Right renal cortex interstitium (tissue), 3 donors: ENCODE measurements at places on chromosomes 11 and 22. TPM values are rescaled to one million over a fixed set of nuclear protein-coding genes. Genes with fewer than 3 reads are reported as not detected.
A peak's percentile ranks its signal among the peaks of the same experiment; 100 is the strongest.

The ADAMTS15 gene
- polyA plus RNA-seq, result 51.3 TPM

The MYO7A gene
- 3.1 TPM for polyA plus RNA-seq

The RGL4 gene
- 2.1 TPM for polyA plus RNA-seq

The TREH gene
- polyA plus RNA-seq, result 1.8 TPM

The CHRM4 gene
- polyA plus RNA-seq, result 0.14 TPM

The C1QTNF5 gene
- polyA plus RNA-seq, result 22.5 TPM

The MRGPRX3 gene
- polyA plus RNA-seq, result not detected

The IL17REL gene
- polyA plus RNA-seq, result 0.03 TPM

The RBMXL2 gene
- 0.11 TPM for polyA plus RNA-seq

The CDC42EP1 gene
- 32.3 TPM for polyA plus RNA-seq

The CARD18 gene
- not detected for polyA plus RNA-seq

The POU2AF3 gene
- 9.1 TPM for polyA plus RNA-seq

The CCDC15 gene
- 4.4 TPM for polyA plus RNA-seq

The OR9G1 gene
- not detected for polyA plus RNA-seq

DNA sequence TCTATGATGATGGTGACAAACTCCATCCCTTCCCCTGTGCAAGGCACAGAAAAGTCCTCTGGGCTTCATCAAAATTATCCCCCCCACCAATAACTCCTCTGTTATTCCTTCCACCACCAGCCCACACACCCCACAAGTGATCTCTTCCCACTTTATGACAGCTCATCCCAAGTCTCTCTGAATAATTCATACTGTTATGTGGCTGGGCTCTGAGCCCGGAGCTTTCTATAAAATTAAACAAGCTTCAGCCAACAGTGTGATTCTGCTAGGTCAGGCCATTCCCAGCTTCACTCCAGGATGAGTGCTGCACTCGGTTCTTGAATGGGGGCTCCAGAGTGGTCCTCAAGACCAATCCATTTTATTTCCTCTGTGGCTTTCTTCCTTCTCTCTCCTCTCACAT lies 83.0 kb downstream of the INSC start:
- no peak for DNase-seq

DNA sequence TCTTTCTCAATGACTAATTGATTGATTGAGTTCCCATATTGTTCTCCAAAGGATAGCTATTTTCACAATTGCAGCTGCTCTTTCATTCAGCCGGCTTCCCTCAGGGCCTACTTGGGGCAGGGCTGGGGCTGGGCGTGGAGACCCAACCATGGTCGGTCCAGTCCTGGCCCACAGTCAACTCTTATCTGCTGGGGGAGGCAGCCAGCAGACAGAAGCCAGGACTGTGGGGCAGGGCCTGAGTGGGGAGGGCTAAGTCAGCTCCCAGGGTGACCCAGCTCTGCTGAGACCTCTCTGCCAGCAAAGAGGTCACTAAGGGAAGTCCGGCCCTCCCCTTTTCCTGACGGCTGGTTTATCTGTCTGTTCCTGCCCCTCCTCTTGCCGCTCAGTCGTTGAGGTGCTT lies 735.2 kb downstream of the TBC1D22A start:
- DNase-seq, result no peak

GRCh38 chr11:114848027-114848426 lies 169.7 kb downstream of the NXPE2 start:
- no peak for DNase-seq

DNA sequence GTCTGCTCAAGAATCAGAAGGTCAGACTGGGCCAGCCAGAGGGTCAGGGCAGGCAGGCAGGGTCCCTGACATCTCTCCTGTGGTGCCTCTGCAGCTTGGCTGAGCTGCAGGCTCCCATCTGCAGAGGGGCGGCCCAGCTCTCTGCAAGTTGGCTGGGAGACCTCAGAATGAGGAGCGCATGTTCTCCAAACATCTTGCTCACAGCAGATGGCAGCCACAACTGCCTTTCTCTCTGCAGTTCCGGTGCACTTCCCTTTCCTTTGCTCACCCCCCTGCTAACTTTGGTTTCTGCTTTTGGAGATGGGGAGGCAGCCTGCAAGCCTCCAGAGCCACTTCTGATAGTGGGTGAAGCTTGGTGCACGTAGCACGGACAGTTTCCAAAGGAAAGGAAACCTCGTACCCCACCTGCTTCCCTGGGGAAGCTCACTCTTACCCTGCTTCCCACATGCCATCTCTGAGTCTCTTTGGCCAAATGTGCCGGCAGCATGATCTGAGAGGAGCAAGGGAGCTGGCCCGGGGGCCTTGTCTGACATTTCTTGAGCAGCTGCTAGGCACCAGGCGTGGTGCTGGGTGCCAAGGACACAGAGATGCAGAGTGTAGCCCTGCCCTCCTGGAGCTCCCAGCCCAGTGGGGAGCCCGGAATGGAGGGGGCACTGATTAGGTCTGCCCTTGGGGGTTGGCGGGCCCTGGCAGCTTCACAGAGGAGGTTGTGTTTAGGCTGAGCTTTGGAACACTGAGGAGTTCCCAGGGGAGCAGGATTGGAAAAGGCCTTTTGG lies 18.2 kb downstream of the DAGLA start:
- DNase-seq, result no peak

DNA sequence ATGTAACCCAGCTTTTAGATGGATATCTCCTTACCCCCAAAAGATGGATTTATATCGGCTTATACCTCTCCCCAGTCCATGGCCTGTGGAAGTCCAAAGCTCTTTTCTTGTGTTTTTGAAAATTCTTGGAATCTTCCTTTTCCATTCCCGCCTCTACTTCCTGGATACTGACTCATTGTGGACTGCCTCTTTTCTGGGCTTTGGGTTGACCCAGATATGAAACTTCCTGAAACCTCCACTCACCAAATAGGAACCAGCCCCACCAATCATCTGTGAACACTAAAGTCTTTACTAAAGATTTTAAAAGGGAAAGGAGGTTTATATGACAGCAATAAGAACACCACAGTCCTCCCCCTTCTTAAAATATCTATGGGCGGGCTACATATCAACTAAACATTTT lies 163.4 kb upstream of the SYN3 start:
- no peak for DNase-seq

DNA sequence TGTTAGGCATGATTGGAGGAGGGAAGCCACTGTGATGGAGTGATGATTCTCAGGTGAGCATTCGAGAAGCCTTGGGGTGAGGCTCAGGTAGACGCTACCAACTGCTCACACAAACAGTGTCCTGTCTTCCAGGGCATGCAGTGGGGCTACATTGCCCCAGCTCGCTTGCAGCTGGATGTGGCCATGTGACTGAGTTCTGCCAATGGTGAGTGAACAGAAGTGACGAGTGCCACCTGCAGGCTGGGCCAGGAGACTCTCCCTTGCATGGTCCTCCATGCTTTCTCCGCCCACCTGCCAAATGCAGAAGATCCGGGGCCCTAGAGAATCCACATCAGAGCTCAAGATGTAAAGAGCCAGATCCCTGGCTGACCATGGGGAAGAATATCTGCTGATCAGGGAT lies 195.9 kb downstream of the BCR start:
- no peak for DNase-seq

DNA sequence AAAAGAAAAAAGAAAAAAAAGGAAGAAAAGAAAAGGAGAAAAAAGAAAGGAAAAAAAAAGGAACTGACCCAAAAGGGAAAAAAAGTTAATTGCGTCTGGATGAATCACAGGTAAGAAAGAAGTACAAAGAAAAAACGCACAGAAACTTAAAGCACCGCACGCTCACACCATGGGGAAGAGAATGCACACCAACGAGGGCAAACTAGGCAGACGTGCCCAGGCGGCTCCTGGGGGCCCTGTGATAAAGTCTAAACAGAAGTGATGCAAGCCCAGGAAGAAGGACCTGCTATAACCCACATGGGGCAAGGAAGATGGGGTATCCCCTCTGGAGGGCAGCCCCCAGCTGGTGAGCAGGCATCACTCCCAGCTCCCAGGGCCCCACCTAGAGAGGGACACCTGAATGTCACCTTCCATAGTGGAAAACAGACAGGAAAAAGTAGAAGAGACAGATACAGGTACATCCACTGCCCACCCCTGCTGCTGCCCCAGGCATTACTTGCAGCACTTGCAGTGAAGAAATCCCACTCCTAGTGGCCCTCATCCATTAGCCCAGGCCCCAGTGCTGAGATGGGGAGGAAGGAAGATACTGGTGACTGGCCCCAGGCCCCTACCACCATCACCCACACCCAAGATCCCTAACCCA lies 28.9 kb downstream of the NAP1L4 start:
- no peak for DNase-seq

DNA sequence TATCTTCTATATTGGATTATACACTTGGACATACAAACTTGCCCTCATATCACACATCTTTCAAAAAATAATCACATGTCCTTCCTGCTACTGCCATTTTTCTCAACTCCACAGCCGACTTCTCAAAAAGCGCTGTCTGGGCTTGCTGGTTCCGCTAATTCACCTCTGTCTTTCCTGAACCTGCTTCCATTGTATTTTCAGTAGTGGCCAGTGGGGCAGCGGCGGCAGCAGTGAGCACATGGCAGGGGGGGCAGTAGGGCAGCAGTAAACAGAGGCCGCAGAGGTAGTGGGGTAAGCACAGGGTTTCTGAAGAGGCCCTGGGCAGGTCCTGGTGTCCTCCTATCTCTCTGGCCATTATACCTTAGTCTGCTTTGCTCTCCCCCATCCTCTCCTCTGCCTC lies 126.3 kb downstream of the RRAS2 start:
- DNase-seq, result no peak

DNA sequence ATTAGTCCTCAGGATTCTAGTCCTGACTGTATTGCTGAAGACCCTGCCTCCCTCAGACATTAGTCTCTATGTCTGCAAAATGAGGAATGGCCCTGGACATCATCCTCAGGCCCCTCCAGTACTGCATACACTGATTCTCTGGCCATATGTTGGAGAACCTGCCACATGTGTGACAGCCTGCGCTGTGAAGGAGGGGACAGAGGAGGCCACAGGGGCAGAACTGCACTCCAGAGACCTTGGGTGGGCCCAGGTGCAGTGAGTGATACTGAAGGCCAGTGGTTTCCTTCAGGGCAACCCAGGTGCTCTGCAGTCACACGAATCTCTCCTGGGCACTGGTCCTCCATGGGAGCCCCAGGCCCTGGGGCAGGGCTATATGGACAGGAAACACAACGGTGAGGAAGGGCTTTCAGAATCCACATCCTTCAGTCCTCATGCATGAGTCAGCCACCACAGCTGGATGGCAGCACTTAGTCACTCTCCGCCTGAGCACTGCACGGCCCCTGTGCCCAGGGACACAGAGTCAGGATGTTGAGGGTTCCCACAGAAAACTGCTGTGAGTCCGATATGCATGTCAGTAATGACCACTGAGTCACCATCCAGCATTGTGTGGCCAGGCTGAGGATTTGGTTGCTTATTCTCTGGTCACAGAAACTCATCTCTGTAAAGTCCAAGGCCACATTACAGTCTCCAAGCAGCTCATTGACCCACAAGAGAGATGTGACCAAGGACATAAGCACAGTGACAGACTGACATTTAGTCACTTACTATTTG lies 39.7 kb downstream of the ME3 start:
- no peak for DNase-seq

GRCh38 chr11:78834886-78835285 lies 260.2 kb upstream of the NARS2 start:
- no peak for DNase-seq

DNA sequence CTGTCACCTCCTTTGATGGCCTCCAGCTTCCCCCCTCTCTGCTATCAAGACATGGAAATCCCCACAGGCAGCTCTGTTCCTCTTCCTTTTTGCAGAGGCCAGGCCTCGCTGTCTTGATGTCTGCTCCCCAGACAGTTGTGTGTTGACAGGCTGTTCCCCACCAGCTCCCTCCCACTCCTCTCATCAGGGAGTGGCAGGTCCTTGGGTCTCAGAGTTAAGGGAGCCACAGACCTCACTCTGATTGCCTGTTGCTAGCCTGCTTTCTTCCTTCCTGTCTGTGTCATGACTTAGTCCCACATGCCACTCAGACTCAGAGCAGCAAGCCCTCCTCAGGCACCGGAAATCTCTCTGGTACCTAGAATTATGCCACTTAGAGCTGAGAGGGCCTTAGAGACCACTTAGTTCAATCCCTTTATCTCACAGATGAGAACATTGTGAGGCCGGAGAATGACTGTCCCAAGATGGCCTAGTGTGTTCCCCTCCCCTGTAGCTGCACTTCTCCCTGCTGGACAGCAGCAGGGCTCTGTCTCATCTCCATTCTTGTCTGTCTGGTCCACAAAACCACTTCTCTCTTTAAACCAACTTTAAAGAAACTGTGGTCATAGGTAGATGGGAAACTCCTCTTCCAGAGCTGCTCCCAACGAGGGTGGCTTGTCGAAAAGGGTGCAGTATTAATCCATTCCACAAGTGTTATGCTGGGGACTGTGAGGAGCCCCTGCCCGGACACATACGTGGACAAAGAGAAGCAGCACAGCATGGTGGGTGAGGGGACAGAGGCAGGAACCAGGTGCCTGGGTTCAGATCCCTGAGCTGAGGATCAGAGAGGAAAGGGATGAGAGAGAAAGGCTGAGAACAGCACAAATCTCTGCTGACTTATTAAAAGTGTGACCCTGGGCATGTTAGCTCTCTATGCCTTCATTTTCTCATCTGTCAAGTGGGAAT lies 4.2 kb downstream of the AMPD3 start:
- no peak for DNase-seq

GRCh38 chr11:120035756-120036155 lies 102.2 kb downstream of the TRIM29 start:
- no peak for DNase-seq

DNA sequence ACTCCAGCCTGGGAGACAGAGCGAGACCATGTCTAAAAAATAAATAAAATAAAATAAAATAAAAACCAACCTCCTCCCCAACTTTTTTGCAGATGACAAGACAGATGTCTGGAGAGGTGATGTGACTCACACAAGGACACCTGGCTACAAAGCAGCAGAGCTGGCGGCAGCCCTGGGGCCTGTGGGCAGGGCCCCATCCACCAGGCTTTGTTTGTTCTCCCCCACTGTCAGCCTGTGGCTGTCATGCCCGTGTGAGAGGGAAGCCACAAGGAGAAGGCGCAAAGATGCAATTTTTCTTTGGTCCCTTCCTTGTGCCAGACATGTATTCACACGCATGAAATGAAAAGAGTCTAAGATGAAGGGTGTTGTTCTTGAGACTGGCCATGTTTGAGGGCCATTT lies 16.6 kb downstream of the CD59 start:
- no peak for DNase-seq

DNA sequence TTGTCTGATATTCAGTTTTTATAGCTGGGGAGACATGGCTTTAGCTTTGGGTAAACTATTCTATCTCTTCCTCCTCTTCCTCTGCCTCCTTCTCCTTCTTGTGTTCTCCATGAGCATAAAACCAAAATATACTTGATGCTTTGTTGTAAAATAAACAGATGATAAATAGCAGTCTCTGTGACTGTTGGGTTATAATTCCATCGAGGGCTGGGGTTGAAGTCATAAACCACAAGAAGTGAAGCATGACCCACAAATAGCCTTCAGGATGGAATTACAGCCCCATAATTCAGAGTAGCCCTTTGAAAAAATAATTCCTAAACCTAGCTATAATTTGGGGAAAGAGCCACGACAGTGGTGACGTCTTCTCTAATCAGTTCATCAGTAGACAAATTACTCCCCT lies 177.7 kb downstream of the SNX19 start:
- DNase-seq, result peak; percentile 57

DNA sequence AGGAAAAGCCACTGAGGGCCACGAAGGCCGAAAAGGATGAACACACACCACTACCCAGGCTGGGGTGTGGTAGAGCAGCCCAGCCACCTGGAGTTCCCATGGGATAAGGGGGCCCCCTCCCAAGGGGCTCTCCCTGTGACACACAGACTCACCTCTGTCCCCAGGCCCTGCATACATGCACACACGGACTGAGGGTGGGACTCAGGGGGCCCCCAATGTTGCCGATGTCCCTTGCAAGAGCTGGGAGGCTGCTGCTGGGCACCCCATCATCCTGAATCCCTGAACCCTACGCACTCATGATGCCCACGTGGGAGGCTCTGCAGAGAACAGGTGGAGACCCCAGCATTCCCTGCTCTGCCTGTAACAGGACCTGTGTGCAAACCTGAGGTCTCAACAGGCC lies 14.5 kb downstream of the SHANK2 start:
- no peak for DNase-seq
